ENCODE measurements at places on chromosomes 3 and 15. TPM values are rescaled to one million over a fixed set of nuclear protein-coding genes. Genes with fewer than 3 reads are reported as not detected.
A peak's percentile ranks its signal among the peaks of the same experiment; 100 is the strongest.

DNA sequence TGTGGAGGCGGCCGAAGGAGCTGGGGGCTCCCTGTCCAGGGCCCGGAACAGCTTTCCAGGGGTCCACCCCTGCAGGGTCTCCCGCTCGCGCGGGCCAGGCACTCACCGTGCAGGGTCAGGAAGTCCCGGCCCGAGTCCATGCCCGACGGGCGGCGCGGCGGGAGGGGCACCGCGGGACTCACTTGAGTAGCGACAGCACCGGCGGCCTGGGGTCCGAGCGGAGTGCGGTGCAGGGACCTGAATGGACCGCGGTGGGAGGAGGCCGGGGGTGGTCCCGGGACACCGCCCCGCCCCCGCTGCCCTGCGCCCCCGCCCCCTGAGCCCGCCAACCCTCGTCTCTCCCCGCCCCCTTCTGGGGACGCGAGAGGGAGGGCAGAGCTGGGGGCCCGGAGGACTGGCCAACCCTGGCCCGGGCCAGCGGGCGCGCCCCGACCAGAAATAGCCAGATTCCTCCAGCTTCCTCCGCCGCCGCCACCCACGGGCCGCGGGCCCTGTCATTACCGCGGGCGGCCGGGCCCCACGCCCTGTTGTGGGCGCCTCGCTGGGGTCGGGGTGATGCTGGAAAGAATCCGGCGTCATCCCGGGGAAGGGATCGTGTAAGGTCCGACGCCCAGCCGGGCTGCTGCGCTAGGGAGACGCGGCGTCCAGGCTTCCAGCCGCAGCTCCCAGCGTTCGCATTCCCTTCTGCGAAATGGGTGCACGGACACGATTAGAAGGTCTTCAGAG, at the start of gene PLCD1:
TSS of gene PLCD1 (minus strand) at position 243 of the 726 bp plus-strand sequence. CDS start at position 140, 103 bp downstream.
- peak; percentile 24 for DNase-seq

GRCh38 chr3:56484525-56485032, 16.3 kb upstream of the ERC2 start:
- no peak for DNase-seq

DNA sequence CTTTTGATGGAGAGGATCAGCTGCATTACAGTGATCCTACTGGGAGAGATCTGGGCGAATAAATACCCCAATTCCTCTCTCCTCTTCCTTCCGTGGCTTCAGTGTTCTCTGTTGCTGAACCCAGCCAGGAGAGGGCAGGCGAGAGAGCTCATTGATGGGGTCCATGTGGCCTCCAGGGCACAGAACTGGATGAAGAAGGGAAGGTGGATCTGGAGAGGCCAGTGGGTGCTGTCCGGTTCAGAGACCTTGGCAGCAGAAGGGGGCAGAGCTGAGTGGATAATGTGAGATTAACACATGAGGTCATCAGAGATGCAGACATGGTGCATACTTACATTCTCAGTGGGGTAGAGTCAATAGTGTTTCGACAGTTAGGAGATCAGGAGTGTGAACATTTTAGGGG, 193.6 kb downstream of the CLSTN2 start:
- no peak for DNase-seq

GRCh38 chr3:32374788-32375595, 16.7 kb upstream of the CMTM7 start:
- DNase-seq: peak; percentile 73

GRCh38 chr3:74129056-74129455, 485.4 kb downstream of the CNTN3 start:
- no peak for DNase-seq

DNA sequence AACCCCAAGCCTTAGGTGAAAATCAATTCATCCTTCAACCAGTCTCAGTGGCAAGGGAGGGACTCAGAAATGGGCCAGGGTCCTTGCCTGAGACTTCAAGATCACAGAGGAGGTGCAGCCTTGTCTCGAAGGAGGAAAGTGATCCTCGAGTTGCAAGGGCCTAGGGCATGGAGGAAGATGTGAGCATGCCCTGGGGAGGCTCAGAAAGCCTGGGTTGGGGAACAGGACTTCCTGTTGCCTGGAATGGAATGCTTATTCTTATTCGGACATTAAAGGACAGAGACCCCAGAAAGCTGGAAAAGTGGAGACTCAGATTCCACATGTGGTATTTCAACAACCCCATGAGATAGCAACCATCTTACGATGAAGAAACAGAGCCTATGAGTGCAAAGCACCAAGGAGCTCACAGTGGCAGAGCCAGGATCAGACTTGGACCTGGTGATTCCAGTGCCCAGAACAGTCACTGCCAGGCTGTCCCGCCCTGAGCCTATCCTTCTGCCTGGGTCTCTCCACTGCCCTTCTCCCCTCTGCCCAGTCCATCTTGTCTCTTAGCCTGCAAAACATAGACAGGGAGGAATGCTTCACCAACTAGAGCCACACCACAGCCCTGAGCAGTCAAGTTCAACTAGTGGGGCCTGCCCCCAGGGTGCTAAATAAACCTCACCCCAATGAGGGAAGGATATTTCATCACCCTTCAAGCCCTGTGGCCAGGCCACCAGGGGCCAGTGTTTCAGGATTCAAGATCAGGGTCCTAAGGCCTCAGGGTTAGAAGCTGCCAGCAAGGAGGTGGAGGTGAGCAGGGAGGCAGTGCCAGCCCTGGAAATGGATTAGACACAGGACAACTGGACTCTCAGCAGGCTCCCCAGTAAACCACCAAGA, 21.9 kb downstream of the DAPK2 start:
- no peak for DNase-seq

Gene FILIP1L
- polyA plus RNA-seq: 0.96 TPM

Gene SLC22A13
- polyA plus RNA-seq: 0.29 TPM
